Uterus (tissue), 4 donors: ENCODE measurements at places on chromosomes 11 and 22. TPM values are rescaled to one million over a fixed set of nuclear protein-coding genes. Genes with fewer than 3 reads are reported as not detected.

- no peaks in the 10 kb centered on the region for H3K27me3 ChIP-seq
- DNase-seq, result no peak
- no peak overlapping the region for H3K27ac ChIP-seq
- no peak overlapping the region for H3K4me3 ChIP-seq
- H3K4me1 ChIP-seq, result no peaks in the 10 kb centered on the region
Observed at GRCh38 chr11:115900111-115900510, 395.9 kb upstream of the CADM1 start.

Gene FGF4
- not detected for total RNA-seq

DNA sequence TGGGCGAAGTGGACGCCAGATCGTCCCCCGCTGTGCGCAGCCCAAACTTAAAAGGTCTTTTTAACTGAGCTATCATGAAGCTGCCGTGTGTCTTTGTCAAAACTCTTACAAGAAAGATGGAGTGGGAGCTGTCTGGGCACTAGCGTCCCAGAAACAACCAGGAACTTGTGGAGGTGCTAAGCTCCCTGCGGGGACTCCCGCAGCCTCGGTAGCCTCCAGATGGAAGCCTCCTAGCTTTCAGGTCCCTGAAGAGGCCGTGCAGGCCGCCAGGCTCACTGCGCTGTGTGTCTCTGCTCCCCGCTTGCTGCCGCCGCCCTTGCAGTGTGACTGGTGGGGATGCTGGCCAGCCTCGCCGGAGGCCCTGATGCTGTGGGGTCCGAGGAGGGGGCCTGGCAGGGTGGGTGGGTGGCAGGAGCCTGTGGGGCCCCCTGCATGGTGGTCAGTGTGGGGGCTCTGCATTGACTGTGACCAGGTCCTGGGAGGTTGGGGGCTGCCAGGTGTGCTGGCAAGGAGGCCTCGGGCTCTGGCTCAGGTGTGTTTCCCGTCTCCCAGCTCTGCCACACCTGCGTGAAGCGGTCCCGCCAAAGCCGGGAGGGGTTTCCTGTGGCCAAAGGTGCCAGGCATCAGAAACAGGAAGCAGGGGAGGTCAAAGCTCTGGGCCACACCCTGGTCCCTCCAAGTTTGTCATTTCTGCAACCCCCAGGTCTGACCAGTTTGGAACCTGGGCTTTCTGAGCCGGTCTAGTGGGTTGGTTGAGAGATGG lies 1.2 kb downstream of the TRABD start:
- H3K36me3 ChIP-seq, result no peaks in the 10 kb centered on the region
- no peaks in the 10 kb centered on the region for H3K27me3 ChIP-seq
- DNase-seq, result no peak
- peaks cover 36% of the 10 kb centered on the region for H3K4me1 ChIP-seq
- peak overlapping the region; percentile 47 for H3K27ac ChIP-seq

Gene MS4A3
- total RNA-seq, result not detected

DNA sequence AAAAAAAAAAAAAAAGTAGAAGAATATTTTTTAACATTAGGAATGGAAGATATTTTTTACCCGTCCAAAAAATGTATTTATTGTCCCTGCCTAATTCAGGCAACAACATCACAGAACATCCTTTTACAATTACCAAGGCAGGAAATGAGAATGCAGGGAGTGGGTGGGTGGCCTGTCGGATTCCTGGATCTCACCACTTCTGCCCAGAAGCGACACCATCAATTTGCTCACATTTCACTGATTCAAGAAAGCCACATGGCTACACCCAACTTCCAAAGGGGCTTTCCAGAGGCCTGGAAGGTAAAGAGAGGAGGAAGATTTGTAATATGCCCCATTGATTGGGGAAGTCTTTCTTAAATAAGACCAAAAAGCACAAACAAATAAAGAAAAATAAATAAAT lies 93.8 kb upstream of the CLPB start:
- H3K27me3 ChIP-seq, result no peaks in the 10 kb centered on the region
- H3K4me3 ChIP-seq, result no peak overlapping the region
- DNase-seq, result no peak
- no peaks in the 10 kb centered on the region for H3K4me1 ChIP-seq

DNA sequence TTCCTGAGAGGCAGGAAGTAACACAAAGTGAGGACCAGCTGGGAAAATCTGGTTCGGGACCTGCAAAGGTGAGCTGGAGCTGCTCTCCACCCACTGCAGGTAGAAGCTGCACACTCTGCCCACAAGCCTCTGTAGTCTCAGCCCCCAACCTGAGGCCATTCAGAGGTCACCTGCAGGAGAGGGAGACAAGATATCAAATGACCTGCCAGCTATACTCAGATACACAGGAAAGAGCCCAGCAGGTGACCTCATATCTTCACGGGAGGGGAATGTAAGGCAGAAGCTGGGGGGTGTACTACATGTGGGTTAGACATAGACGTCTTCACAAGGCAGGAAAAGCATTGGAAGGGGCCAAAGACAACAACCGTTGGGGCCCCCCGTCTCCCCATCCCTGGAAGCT lies 86.1 kb downstream of the APIP start:
- no peaks in the 10 kb centered on the region for H3K4me1 ChIP-seq
- no peak overlapping the region for H3K27ac ChIP-seq
- no peak for DNase-seq

Gene LAMTOR1
- 100.0 TPM for total RNA-seq

DNA sequence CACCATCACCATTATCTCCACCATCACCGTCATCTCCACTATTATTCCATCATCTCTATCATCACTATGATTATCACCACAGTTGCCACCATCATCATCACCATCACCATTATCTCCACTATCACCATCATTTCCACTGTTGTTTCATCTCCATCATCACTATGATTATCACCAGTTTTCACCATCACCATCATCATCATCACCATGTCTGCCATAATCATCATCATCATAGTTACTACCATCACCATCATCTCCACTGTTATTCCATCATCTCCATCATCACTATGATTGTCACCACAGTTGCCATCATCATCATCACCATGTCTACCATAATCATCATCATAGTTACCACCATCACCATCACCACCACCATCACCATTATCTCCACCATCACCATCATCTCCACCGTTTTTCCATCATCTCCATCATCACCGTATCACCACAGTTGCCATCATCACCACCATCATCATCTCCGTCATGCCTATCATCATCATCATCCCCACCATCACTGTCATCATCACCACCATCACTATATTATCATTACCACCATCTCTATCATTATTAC lies 264.9 kb downstream of the BRD1 start:
- no peak overlapping the region for H3K4me3 ChIP-seq
- no peak for DNase-seq
- no peaks in the 10 kb centered on the region for H3K36me3 ChIP-seq
- H3K27ac ChIP-seq, result no peak overlapping the region
- no peaks in the 10 kb centered on the region for H3K4me1 ChIP-seq

DNA sequence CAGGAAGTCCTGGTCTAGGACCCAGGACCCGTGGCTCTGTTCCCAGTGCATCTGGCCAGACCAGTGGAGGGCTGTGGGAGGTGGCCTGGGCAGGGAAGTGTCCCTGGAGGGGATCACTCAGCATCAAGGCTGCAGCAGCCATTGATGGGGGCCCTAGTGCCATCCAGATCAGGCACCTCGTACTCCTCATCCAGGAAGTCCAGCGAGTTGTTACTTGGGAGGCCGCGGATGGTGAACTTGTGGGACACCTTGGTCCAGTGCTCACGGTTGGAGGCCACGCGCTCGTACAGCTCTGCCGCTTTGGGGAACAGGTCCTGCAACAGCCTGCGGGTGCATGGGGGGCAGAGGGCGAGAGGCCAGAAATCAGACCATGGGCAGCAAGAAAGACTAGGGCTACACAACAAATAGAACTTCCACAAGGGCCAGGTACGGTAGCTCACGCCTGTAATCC lies 96.9 kb downstream of the PDE2A start:
- H3K27ac ChIP-seq, result no peak overlapping the region
- H3K27me3 ChIP-seq, result no peaks in the 10 kb centered on the region
- DNase-seq, result peak; percentile 9
- H3K4me1 ChIP-seq, result no peaks in the 10 kb centered on the region

DNA sequence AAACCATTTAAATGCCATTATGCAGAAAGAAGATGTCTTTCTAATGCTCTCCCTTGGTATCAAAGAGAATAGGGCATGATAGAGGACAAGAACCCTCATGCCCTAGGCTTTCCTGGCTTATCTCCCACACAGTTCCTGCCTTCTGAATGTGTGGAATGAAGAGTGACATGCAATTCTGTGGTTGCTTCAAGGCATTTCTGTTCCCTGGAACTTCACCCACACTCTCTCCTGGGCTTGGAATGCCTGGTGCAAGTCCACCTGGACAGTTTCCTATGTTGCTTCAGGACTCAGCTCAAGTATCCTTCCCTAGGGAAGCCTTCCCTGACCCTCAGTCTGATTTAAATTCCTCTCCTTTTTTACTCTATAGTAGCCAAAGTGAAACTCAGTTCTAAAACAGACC lies 53.8 kb upstream of the DRD2 start:
- no peaks in the 10 kb centered on the region for H3K27me3 ChIP-seq
- H3K4me1 ChIP-seq, result no peaks in the 10 kb centered on the region

DNA sequence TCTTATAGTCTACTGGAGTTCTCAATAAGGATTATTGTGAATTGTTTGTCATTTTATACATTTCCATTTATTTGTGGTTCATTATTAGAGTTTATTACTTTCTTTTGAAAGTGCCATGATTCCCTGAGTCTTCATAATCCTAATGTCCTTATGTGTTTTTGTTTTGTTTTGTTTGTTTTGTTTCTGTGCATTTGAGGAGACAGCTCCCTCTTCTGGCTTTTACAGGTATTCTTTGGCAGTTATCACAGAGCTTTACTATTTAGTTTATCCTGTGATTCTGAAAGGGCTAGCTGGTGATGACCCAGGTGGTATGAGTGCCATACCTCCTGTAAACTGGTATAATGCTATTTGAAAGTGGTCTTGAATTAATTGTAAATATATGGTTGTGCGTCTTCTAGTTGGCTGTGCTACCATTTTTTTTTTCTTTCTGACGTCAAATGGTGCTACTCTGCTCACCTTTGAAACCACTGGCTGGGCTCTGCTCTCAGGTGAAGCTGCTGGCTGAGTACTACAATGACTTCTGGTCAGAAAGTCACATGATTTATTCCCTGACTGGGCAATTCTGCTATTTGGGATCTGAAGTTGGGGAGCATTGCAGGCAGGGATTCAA lies 751.2 kb downstream of the JRKL start:
- H3K27ac ChIP-seq, result no peak overlapping the region
- H3K4me1 ChIP-seq, result no peaks in the 10 kb centered on the region
- no peaks in the 10 kb centered on the region for H3K27me3 ChIP-seq
- no peaks in the 10 kb centered on the region for H3K36me3 ChIP-seq
- DNase-seq, result no peak
- no peak overlapping the region for H3K4me3 ChIP-seq

DNA sequence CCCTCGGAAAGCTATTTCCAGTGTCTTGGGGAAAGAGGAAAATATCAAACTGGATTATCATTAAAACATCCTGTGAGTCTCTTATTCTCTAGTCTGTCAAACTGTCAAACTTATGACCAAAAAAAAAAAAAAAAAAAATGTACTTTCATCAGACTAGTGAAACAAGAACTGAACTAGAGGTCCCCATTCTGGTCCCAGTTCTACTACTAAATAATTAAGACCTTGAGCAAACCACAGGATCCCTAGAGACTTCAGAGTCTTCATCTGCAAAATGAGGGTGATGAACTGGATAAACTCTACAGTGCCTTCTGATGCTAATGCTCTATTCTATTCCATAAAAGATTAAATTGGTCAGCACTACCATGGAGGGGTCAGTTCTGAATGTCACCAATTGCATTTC lies 105.8 kb downstream of the SERGEF start:
- no peak overlapping the region for H3K4me3 ChIP-seq
- no peak for DNase-seq
- H3K4me1 ChIP-seq, result no peaks in the 10 kb centered on the region
- H3K36me3 ChIP-seq, result no peaks in the 10 kb centered on the region

Gene CRYBA4
- total RNA-seq, result not detected

DNA sequence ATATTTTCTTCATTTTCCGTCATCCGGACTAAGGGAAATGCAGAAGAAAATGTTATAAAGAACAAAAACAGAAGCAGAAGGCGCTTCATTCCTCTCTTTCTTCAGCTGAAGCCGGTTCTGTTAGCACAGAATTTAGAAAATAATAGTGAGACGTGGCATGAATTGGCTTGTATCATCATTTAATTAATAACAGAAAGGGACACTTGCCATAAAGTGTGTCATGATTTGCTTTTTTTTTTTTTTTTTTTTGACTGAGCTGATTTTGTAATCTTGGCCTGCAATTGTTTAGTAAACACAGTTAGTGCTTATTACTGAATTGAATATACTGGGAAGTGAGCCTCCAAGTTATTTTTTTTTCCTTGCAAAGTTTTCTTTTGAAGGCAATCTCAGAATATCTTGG lies at the start of gene MMP27:
Gene MMP27 (minus strand): TSS at position 144 of the 400 bp plus-strand sequence. CDS start 55 bp downstream, at position 89.
- H3K27ac ChIP-seq, result no peak within 1 kb of the TSS
- no peak within 1 kb of the TSS for H3K4me3 ChIP-seq
- H3K4me1 ChIP-seq, result no peaks in the 10 kb centered on the region
